ENCODE measurements at places on chromosomes 3 and 15.

- DNase-seq: no peak
Measured at GRCh38 chr3:171971919-171972514, 67.4 kb upstream of the FNDC3B start.

DNA sequence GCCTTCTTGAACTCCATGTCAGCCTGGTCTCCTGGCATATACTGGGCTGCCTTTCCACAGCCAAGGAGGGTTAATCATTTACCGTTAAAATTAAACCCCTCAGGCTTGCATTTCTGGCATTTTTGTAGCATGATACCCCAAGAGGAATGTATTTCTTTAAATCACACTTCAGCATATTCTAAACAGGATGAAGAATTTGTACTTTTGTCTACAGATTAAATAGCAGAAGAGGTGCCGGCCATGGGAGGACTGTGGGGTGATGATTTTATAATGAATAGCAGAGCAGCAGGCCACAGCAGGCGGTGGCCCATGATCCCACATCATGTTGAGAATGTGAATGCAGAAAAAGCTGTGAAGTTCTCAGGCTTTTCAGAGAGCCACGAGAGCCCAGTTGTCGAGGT lies 90.2 kb downstream of the ARNT2 start:
- no peak for DNase-seq

DNA sequence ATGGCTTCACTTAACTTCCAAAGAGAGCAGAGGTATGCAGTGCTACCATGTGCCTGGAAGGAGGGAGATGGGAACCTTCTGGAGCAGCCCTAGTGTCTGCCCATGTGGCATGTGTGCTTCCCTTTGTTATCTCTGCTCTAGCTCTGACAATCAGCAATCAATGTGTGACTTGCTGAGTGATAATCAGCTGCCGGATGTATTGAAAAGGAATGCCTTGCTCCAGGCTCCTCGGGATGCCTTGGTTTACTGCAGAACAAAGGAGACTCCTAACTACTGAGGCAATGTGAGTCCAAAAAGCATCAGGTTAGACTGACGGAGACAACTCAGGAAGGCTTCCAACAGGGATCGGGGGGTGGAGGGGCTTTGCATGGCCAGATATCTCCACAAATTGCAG lies 36.0 kb upstream of the CORO2B start:
- no peak for DNase-seq

- DNase-seq: no peak
Measured at GRCh38 chr15:31202953-31203352, 101.4 kb upstream of the TRPM1 start.

DNA sequence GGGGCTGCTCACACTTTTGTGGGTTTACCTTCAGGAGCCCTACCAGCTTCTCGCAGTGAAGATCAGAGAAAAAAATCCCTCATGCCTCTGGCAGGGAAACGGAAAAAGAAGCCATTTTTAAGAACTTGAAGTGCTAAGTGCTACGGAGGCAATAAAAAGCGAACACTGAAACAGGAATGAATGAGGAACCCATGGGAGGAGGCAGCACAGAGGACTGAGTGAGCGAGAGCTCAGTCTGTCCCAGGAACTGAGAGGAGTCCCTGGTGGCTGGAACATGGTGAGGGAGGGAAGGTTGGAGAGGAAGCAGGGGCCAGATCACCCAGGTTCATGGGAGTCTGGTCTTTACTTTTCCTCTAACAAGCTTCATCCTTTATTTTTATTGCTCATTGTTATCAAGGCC lies 228.1 kb upstream of the PROK2 start:
- DNase-seq: no peak

DNA sequence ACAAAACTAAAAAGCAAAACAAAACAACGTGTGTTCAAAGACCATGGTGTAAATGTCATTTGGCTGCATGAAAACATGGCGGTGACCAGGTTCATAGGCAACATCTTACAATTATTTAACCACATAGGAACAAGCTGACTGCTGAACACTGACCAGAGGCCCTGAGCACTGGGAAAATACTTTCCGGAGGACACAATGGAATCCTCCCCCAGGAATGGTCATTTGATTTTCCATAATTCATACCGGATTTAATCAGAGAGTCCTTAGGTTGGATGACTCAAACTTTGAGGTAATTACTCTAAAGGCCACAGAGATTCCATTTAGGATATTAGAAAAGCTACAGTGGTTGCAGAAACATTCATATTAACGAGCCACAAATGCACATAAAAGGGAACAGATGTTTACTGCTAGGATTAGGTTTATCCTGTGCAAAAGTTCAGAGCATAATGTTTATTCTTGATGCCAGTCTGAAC lies 254.7 kb downstream of the NR1D2 start:
- DNase-seq: no peak

- no peak for DNase-seq
Measured at GRCh38 chr3:40585381-40586016, 60.7 kb downstream of the ZNF621 start.

- no peak for DNase-seq
Measured at GRCh38 chr3:130783629-130784028, 37.0 kb upstream of the PIK3R4 start.

DNA sequence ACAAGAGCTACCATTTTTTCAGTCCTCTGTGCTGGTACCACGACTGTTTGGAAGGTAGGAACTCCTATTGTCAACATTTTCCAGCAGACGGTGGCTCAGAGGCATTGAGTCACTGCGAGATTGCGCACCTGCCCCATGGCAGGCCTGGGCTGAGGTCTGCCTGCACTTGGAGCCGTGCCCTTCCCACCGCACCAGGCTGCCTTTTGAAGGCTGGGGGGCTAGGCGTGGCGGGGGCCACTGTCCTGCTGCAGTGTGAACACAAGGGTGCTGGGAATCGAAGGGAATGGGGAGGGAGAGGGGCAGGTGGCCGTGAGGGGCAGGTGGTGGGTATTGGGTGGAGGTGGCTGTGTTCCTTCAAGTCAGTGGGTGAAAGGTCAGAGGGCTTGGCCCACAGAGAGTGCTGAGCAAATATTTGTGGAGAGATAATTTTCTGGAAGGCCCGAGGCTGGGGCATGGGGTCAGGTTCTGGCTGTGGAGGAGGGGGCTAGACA lies 16.3 kb downstream of the SNX33 start:
- DNase-seq: no peak

- DNase-seq: no peak
Measured at GRCh38 chr15:29045717-29046116, 159.9 kb downstream of the APBA2 start.

DNA sequence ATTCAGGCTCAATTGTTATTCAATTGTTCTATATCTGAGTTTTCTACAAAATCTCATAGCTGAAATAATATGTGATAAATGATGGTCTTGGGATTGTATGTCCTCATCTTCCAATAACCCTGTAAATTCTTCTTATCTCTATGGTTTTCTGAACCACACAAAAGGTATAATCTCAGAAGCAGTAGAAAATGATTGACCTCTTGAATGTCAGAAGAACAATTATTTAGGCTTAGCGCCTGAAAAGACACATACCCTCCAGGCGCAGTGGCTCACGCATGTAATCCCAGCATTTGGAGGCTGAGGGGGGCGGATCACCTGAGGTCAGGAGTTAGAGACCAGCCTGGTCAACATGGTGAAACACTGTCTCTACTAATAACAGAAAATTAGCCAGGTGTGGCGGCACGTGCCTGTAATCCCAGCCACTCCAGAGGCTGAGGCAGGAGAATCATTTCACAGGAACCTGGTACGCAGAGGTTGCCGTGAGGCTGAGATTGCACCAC lies 288.0 kb upstream of the TBC1D5 start:
- DNase-seq: no peak

Data from activated T-cell treated with anti-CD3 and anti-CD28 coated beads for 4 hours (primary cell).